Mucosa of descending colon (tissue), 3 donors: ENCODE measurements at places on chromosomes 2 and 18. TPM values are rescaled to one million over a fixed set of nuclear protein-coding genes. Genes with fewer than 3 reads are reported as not detected.

GRCh38 chr2:100755441-100755840 lies 64.5 kb upstream of the NPAS2 start:
- DNase-seq = no peak

GRCh38 chr18:10304853-10305252 lies 149.6 kb upstream of the APCDD1 start:
- no peak for DNase-seq

GRCh38 chr2:166891727-166892126 lies 3.4 kb downstream of the XIRP2 start:
- no peak for DNase-seq

DNA sequence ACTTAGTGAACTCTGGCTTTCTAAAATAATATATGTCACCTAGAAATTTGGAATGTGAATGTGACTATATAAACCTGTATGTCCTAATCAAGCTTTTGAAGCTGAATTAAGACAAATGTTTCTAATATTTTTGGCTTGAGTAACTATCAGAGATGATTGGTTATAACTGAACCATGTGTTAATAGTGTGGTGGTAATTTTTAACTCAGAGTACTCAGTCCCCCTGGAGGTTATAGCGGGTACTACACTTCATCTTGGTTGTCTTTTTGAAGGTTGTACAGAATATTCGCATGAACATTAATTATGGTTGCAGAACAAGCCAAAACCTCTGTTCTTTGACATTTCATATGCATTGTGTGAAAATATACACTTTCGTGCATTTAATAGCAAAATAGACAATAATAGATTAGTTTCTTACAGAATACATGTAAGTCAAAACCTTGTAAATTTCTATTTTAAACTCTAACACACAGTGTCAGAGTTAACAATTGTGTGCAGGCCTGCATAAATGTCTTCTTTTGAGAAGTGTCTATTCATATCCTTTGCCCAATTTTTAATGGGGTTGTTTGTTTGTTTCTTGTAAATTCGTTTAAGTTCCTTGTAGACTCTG lies 86.0 kb downstream of the OSBPL6 start:
- DNase-seq = peak; percentile 74

DNA sequence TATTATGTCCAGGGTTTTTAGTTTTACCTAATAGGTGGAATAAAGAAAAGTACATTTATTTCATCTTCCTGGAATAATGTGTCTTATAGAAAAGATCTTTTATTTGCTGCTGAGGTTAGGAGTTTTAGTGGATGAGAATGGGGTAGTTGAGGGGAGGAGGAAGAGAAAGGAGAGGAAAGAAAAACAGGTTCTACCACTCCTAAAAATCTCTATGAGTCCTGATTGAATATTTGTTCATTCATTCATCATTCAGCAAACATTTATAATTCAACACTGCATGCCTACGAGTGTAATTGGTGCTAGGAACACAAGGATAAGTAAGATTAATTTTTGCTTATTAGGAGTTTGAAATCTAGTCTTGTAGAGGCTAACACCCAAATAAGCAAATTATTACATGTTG lies 45.2 kb upstream of the SLC4A10 start:
- DNase-seq = no peak

- no peak for DNase-seq
Measured at GRCh38 chr2:45343251-45344017, 267.6 kb downstream of the SRBD1 start.

GRCh38 chr2:176187899-176188773 lies at the start of gene HOXD1:
Gene HOXD1, plus strand, starts transcription at chr2:176188668. Its CDS starts 134 bp downstream, at chr2:176188802.
- DNase-seq = peak; percentile 89

DNA sequence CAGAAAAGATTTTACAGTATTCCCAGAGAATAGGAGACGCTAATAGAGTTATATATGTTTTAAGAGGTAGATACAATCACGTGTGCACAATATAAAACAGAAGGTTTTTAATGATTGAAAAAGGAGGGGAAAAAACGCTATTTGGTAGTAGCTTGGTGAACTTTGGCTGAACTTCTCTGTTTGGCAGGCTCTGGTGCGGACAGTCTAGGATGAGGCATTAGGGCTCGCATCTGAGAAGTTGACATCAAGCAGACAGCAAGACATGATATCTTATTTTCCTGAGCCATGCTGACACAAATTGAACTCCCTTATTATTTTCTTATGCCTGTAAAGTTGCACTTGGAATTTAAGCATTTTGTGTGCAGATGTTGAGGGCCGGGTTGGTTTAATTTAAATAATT lies 176.6 kb downstream of the EN1 start:
- DNase-seq = peak; percentile 4

DNA sequence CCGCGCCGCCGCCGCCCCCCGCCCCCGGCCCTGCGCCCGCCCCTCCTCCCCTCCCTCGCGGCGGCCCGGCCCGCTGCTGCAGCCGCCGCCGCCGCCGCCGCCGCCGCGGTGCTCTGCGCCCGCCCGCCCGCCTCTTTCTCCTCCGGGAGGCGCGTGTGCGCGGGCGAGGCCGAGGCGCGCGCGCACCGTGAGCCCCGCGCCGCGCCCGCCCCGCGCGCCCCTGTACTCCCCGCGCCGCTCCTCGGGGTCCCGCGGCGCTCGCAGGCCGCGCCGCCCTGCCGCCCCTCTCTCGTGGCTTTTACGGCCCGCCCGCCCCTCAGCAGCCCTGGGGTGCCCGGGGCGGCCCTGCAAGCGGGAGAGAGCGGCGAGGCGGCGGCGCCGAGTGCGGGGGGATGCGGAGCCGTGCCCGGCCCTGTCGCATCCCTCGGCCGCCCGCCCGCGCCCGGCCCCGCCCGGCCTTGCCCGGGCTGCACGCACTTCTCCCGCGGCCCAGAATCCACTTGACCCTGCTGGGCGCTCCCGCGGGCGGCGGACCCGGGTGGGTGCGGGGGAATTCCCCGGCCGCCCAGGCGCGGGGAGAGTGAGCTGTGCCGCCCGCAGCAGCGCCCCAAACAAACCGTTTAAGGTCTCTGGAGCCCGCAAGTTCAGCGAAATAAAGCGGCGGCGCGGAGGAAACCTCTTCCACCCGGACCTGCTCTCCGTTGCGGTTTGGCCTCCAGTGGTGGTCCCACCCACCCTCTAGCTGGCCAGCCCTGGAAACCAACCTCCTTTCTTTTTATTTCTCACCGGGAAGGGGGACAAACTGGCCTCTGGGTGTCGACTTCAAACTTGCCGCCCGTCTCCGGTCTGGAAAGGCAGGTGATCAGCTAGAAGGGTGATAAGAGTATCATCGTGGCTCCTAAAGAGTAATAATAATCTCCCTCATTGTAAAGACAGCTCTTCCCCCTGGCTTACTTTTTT lies 37.4 kb downstream of the AFF3 start:
- peak; percentile 30 for DNase-seq

DNA sequence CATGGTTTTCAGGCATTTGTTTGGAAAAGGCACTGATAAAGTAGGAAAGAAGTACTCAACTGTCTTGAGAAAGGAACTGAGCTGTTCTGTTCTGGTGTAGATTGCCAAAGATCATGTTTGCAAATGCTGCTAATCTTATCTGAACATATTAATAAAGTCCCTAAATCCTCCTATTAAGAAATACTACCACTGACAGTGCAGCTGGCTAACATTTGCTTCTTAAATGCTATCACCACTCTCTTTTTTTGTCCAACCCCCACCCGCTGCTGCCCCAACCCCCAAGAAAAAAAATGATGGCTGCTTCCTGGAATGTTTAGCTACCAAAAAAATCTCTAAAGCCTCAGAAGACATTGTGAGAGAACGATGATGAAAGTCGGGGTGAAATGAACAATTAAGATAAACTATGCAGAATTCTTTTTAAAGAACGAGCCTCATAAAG lies 130.7 kb downstream of the CCBE1 start:
- no peak for DNase-seq

GRCh38 chr2:190173392-190173791 lies 110.9 kb upstream of the MSTN start:
- no peak for DNase-seq

DNA sequence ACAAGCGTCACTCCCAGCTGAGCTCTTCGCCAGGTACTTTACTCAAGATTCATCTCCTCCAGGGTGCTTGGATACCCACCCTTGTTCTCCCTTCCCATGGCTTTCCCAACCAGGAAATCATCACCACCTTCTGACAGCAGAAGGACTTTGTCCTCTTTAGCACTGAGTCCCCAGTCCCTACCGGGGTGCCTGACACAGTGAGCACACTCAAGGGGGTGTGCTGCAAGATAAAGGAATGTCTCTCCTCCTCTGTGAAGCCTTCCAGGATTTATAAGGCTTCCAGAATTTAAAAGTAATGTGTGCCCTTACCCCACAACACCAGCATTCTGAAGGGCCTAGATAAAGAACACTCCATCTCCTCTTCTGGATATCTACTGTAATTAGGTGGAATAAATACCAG lies 39.6 kb downstream of the ACVR1 start:
- no peak for DNase-seq

GRCh38 chr2:218032336-218033171 lies 29.8 kb upstream of the TNS1 start:
- DNase-seq = no peak

DNA sequence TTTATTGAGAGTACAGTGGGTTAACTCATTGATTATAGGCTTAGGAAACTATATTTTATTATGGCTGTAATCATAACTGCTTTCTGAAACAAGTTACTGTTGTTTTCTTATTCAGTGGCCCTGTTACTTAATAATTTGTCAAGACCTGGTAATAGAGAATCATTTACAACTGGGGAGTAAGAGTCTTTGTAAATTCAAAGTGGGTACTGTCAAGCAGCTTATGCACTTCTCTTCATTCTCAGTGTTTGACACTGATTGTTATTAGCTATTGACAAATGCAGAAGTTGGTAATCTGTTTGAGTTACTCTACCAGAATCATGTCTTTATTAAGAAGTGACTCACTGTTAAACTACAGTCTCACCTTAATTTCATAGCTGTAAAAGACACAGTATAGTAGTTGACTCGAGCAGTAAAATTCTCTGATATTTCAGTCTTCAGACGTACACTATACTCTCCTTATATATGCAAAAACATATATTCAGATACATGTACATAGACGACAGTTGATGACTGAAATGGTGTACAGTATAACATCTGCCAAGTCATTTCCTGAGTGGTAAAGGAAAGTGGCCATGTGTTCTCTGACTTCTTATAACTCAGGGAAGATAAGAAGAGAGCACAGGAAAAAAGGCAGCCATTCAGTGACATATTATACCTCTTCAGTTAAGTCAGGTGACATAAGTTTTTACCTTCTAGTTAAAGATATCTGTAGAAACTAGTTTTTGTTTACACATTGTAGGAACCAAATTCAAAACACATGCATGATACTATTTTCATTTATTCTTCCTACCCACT lies 36.0 kb upstream of the TTC27 start:
- no peak for DNase-seq

DNA sequence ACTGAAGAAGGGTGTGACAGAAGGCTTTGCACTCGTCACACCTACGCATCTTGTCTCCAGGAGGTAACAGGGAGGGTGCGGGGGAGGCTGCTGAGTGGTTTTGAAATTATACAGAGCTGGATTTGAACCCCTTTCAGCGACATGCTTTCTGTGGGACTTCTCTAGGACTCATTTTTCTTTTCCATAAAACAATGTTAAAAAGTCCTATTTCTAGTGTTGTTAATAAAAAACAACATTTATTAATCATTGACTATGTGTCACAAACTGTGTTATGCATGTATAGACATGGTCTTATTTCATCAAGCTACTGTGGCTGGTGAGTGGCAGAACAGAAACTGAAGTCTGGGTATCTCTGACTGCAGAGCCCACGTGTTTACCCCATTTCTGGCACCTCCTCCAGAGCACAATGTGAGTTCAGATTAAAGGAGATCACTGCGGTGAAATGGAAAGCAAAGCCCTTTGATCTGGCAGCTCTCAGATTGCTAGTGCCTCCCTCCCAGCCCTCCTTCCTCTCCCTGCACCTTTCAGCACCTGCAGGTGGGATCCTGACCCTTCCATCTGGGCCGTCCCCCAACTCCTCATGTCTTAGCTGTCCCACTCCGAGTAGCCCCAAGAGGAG lies 315.5 kb upstream of the MYT1L start:
- DNase-seq = no peak

- DNase-seq = no peak
Measured at GRCh38 chr2:233796254-233796653, 18.1 kb downstream of the MROH2A start.

DNA sequence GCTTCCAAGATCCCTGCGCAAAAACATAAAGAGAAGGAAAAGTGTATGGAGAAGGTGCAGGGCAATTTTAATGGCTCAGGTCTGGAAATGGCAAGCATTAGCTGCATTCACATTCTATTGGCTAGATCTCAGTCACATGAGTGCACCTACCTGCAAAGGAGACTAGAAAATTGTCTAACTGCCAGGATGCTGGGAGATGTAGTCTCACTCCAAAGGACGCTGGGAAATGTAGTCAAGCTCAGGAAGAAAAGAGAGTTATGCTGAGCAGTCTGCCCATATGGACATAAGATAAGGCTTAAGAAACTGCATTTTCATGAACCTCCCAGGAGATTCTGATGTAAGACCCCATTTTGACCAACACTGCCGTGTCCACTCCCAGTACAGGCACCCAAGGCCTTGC lies 9.5 kb upstream of the KLHL29 start:
- no peak for DNase-seq

- DNase-seq = no peak
Measured at GRCh38 chr2:33197198-33197938, 250.6 kb downstream of the LTBP1 start.

DNA sequence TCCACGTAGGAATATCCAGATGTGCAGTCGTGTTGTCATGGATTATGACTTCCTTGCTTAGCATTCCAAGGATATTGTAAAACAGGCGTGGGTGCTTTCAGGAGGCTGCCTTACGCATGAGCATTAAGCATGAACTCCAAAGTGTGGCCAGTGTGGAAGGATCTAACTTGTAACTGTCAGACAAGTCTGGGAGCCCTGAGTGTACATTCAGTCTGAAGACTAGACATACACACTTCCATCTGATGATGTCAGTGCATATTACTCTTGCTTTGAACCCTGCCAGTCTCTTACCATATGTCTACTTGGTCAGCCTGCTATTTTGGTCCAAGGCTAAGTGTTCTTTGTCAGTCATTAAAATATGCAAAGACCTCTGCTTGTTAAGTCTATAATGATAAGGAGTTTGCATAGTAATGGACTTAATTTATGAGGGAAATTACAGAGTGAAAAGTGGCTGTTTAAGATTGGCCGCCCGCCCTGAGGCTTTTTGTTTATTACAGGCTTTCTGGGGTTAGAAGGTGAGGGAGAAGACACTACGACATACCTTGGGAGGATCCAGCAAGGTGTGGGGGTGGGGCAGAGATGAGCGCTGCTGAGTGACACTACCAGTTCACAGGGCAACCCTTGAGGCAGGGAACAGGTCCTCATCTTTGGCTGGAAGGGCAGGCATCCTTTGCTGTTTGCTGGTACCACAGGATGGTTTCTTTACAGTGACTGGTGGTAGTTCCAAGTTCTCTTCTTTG lies 48.3 kb downstream of the CABLES1 start:
- no peak for DNase-seq

- DNase-seq = no peak
Measured at GRCh38 chr18:22604986-22605421, 187.3 kb upstream of the CTAGE1 start.

SERPINB12 gene
- not detected for total RNA-seq

MALL gene
- total RNA-seq = 170 TPM

IL37 gene
- 0.82 TPM for total RNA-seq

ASAP2 gene
- 50.5 TPM for total RNA-seq

TGFBRAP1 gene
- 20.9 TPM for total RNA-seq

ATP9B gene
- 37.1 TPM for total RNA-seq
